ENCODE measurements at places on chromosomes 4 and X.

DNA sequence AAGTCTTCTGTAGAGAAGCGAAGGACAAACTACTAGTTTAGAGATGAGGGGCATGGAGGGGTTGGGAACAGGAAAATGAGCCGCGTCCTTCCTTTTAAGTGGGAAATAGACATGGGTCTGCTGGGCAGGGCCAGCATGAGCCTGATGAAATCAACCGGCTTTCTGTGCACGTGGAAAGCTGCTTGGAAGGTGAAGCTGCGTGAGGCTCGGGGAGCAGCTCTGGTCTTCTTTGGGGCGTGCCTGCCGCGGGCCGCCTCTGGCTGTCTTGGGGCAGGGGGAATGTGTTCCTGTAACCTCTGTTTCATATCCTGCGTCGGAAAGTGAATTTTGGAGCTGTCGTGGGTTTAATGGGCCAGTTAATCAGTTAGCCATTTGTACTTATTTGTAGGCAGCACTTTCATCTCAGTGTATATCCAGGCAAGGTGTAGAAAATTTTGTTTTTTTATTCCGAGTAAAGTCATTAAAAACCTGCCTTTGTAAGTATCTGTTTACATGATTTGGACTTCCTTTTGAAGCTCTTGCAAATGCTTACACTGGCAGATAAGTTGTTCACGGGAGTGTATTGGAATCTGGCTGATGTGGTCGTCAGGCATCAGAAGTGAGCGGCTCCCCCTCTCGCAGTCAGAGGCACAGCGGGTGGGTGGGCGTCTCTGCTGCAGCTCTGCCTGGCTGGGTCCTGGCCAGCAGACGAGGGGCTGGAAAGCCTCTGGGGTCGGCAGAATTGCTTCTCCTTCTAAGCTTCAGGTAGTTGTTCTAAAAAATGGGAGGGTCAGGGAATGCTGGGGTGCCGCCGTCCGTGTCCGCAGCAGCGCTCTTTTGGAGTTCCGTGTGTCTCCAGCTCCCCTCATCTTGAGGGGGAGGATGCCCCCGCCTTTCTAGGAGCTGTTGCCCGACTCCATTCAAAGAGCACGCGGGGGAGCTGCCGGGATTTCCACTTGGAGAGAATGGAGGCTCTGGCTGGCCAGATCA is 70.5 kb upstream of the HGFAC start:
- peak; percentile 35 for DNase-seq

- peak; percentile 54 for DNase-seq
Measured at GRCh38 chr4:125168531-125168930, 146.2 kb upstream of the FAT4 start.

DNA sequence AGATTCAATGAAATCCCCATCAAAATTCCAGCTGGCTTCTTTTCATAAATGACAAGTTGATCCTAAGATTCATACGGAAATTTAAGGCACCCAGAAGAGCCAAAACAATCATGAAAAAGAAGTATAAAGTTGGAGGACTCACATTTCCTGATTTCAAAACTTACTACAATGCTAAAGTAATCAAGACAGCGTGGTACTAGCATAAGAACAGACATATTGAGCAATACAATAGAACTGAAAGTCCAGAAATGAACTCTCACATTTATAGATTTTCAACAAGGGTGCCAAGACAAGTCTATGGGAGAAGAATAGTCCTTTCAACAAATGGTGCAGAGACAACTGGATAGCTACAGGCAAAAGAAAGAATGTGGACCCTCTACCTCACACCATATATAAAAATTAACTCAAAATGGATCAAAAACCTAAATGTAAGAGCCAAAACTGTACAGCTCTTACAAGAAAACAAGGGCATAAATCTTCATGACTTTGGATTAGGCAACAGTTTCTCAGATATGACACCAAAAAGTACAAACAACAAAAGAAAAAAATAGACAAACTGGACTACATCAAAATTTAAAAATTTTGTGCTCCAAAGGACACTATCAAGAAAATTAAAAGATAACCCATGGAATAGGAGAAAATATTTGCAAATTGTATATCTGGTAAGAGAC is 28.5 kb downstream of the SASH3 start:
- DNase-seq, result no peak

- no peak for DNase-seq
Measured at GRCh38 chr4:188903986-188904385, 764.7 kb downstream of the TRIML1 start.

GRCh38 chr4:165425629-165426028 is 46.8 kb downstream of the CPE start:
- DNase-seq, result no peak

DNA sequence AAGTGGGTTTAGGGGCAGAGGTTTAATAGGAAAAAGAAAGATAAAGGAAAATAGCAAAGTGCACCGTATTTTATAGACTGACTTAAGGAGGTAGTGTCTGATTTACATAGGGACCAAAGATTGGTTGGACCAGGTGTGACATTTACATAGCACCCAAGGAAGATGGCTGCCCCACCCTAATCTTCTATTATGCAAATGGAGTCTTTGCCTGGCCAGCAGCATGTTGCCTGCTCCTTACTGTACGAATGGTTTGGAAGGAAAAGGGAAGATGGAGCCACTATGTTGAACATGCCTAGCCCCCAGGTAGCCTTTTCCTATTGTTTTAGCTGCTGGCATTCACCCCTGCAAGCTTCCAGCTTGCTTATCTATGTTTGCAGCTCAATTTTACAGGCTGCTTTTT is 146.2 kb upstream of the PDE5A start:
- DNase-seq, result no peak

- no peak for DNase-seq
Measured at GRCh38 chr4:61489927-61490326, 289.8 kb downstream of the ADGRL3 start.

- no peak for DNase-seq
Measured at GRCh38 chr4:78527555-78527954, 24.0 kb upstream of the ANXA3 start.

DNA sequence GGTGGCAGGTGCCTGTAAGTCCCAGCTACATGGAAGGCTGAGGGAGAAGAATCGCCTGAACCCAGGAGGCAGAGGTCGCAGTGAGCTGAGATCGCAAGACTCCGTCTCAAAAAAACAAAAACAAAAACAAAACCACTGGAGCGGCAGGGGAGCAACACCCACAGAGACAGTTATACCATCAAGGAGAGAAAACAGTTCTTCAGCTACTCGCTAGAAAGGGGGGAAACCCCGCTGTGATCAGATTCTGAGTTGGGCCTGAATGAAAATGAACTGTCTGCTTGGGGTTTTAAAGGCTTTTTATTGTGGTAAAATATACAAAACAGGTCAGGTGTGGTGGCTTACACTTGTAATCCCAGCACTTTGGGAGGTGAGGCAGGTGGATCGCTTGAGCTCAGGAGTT is 16.8 kb upstream of the IRAK1 start:
- DNase-seq, result no peak

GRCh38 chrX:72159769-72160168 is 21.8 kb upstream of the PIN4 start:
- DNase-seq, result no peak

GRCh38 chr4:40710484-40711254 is 39.1 kb upstream of the NSUN7 start:
- no peak for DNase-seq

DNA sequence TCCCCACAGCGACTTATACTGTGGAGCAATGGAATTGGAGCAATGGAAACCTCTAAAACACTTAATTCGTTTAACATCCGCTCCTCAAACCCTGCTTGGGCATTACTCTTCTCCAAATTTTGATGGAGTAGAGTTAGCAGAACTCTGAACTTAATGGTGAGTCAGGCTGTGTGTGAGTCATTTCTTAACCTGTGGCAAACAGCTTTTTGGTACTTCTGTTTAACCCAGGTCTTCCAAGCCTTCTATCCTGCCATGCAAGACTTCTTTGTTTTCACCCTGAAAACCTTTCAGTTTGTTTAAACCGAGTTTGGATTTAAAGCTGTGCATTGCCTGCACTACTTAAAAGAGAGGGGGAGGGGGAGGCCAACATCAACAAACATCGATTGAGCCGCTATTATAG is 3.6 kb upstream of the AMOT start:
- DNase-seq, result no peak

GRCh38 chr4:44632733-44633132 is 18.7 kb downstream of the YIPF7 start:
- DNase-seq, result no peak

- DNase-seq, result no peak
Measured at GRCh38 chrX:63932006-63932405, 147.0 kb upstream of the ARHGEF9 start.

GRCh38 chr4:120977435-120977997 is 55.0 kb upstream of the PRDM5 start:
- DNase-seq, result peak; percentile 60

DNA sequence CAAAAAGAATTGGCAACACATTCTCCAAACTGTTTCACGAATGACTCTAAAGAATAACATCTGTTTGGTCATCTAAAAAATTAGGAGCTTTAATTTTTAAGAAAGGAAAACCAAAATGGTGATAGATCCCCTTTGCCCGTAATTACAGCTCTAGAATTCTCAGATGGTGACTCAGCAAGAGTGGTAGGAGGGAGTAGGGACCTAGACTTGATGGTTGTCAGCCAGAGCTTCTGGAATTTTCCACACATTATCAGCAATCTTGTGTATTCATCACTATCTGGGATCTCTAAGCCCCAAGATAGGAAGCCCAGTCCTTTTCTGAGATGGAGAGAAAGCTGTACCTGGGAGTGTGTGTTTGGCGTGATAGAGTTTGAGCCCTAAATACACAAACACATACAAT is 103.9 kb upstream of the RAB40AL start:
- peak; percentile 36 for DNase-seq

DNA sequence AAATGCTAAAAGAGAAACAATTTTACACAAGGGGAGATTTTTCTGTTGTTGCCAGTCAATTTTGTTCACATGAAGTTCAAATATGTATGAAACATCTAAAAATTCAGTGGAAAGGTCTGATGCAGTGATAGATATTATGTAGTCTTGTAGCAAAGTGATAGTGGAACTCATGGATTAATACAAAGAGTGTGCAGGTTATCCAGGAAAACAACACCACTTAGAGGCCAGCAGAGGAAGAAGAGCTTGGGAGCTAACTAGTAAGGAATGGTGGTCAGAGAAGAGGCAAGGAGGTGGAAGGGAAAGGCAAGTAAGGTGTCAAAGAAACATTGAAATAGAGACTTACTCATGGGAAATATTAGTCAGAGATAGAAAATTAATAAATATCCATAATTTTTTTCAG is 395.6 kb downstream of the MAPK10 start:
- DNase-seq, result no peak

GRCh38 chr4:80235451-80235850 is 31.0 kb upstream of the FGF5 start:
- peak; percentile 92 for DNase-seq

- DNase-seq, result peak; percentile 57
Measured at GRCh38 chr4:86543560-86544309, 50.4 kb upstream of the PTPN13 start.

- no peak for DNase-seq
Measured at GRCh38 chr4:174444390-174444789, 77.9 kb downstream of the HPGD start.

DNA sequence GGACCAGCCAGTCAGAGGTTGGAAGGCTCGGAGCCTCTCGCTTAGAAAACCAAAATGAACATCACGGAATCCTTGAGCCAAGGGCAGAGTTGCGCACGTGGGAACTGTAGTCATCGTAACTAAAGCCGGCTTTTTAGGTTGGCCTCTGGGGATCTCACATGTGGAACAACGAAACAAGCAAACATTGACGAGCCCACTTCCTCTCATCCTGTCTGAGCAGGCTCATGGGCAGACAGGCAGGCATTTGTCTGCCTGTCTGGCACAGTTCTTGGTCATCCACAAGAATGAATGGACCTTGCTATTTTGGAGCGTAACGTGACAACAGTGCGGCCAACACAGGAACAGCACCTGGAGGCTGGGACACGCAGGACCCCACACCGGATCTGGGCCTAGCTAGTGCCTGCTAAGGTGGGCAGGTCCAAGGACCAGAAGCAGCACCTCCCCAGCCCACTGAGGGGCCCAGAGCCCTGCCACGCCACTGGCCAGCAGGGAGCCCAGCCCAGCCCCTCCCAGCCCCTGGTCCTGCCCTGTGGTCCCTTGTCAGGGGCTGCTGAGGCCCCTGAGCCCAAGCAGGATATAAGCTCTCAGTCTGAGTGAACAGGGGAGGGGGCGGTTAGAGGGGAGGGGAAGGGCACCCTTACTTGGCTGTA is 9.2 kb upstream of the TREX2 start:
- DNase-seq, result no peak

DNA sequence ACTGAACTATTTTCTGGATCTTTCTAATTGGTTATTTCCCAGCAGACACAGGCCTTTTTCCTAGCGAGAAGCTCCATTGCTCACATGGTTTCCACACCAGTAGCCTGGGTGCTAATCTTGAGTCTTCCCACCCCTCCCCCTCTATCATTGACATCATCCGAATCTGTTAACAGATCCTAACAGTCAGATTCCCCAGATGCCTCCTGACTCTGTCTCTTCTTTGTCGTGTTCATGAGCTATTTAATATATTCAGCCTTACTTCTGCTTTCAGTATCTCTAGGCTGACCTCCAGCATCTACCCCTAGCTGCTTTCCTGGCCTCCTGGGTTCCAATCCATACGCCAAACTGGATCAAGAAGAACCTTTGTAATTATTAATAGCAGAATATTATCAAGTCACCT is 85.0 kb downstream of the CLNK start:
- peak; percentile 49 for DNase-seq

DNA sequence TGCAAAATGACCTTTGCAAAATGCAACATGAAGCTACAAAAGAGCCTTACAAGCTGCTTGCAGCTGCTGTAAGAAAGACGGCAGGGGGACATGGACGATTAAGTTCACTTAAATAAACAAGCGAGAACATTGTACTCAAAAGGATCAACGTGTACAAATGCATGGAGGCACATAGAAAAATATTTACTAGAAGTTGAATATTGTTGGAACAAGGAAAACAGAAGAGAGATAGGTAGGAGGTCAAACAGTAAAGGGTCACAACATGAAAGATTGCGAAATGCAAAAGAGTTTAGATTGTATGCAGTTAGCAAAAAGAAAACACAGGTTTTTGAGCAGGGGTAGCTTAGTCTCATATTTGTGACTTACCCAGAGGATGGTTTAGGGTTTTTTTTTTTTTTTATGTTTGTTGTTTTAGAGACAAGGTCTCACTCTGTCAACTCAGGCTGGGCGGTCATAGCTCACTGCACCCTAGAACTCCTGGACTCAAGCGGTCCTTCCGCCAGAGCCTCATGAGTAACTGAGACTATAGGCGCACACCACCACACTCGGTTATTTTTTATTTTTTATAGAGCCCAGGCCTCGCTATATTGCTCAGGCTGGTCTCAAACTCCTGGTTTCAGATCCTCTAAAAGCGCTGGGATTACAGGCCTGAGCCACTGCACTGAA is 1.4 kb upstream of the PHF8 start:
- no peak for DNase-seq

All from fibroblast of skin of back (primary cell).